Suppressor macrophage treated with lipopolysaccharide for 4 hours (primary cell): ENCODE measurements at places on chromosomes 4 and X.

- DNase-seq = no peak
Observed at GRCh38 chrX:13688384-13688957, 457 bp upstream of the RAB9A start.

GRCh38 chr4:139872274-139872673 lies 206.7 kb downstream of the MGST2 start:
- DNase-seq = peak; percentile 92

DNA sequence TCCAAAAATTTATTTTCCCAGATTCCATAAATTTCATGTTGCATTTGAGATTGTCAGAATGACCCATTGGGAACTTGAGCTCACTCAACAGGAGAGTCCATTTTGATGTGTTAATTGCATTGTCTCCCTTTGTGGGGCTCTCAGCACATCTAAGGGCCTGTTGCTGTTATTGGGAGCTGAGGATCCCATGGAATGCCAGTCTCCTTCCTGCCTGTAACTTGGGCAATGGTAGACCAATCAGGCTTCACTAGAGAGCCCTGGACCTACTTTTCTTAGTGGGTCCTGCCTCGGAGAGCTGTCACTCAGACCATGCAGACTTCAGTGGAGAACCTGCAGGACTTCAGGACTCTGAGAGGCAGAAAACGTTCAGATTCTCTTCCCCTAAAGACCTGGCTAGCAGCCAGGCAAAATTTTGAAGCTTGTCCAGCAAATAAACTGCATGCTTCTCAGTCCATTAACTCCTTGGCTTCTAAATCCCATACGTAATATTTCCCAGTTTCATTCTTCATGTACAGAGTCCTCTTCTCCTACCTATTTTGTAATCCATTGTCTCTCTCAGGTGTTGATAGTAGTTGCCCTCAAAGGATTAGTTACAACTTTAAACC lies 25.1 kb downstream of the OCRL start:
- no peak for DNase-seq

- no peak for DNase-seq
Observed at GRCh38 chr4:74395633-74396032, 30.7 kb downstream of the EREG start.

DNA sequence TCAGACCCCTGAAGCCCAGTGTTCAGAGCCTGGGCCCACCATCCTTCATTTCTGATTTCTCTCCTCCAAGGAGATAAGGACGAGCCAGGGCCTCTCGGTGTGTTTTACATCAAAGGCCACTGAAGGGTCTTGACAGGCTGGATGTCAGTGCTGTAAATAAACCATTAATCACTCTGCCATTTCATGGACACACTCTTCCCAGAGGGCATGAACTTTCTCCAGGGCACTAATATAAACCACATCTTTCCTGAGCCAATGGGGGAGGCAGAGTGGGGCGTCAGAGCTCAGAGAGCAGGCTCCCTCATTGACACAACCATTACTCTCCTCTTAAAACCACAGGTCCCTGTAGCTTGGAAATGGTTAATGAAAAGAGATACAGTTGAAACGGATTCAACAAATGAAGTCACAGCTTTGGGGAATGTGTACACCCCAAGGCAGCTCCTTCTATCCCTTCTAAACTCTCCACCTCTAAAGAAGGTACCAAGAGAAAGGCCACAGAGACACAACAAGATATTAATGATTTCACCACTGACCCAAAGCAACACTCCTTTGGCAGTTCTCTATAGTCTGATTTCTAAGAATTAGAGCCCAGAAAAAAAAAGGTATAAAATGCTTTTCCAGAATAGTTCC lies 200.6 kb downstream of the CHIC2 start:
- no peak for DNase-seq

GRCh38 chr4:117514391-117515175 lies 429.2 kb upstream of the TRAM1L1 start:
- no peak for DNase-seq

DNA sequence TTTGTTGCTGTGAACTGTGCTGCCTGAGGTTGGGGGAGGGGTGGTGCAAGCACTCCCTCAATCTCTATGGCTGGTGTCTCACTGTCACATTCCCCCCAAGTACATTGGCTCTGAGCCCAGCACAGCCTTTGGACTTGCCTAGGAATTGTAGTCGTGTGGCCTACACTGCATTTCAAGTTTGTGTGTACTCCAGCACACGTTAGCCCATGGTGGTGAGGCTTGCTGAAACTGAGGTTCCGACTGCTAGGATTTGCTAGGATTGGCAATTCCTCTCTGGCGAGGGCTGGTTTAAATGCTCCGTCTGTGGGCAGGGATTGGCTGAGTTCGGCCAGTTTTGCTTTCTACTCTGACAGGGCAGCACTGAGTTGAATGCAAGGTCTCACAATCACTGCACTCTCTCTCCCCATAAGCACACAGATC lies 121.7 kb upstream of the CXXC4 start:
- no peak for DNase-seq

DNA sequence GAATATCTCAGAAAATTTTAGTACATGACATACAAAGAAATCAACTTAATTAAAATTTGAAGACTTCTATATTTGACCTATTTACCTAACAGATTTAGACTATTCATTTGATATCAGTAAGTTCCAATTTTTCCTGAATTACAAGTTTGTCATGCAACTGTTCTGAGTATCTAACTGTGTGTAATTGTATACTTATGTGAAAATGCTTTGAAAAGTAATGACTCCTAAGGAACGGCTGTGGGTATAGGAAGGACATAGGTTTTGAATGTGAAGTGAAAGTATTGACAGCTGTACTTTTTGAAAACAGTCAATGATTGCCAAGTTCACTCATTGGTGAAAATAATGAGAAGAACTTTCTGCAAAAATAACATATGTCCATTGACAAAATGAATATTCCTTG lies 2.9 kb downstream of the GRIA2 start:
- DNase-seq = no peak

GRCh38 chr4:140266958-140267568 lies 106.4 kb upstream of the SCOC start:
- no peak for DNase-seq

DNA sequence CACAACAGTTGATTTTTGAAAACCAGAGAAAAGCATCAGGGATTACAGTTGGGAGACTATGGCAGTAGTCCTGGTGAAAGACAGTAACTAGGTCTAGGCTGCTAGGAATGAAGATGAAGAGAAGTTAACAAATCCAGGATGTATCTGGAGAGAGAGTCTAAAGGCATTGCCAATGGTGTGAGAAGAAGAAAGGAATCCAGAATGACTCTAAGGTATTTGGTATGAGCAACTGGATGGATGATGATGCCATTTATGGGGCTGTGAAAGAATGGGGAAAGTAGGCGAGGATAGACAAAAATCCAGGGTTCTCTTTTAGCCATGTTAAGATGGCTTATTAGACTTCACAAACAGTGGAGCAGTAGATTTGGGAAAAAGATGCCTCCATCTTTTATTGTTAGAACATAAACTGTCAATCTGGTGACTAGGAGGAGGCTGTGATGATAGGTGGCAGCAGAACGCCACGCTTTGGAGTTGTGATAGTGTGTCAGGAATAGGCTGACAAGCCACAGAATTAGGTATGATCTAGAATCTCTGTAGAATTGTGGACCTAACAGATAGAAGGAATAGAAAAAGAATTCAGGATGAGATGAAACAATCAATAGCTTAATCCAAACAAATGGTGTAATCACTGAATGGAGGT lies 27.3 kb upstream of the JADE1 start:
- DNase-seq = peak; percentile 1

DNA sequence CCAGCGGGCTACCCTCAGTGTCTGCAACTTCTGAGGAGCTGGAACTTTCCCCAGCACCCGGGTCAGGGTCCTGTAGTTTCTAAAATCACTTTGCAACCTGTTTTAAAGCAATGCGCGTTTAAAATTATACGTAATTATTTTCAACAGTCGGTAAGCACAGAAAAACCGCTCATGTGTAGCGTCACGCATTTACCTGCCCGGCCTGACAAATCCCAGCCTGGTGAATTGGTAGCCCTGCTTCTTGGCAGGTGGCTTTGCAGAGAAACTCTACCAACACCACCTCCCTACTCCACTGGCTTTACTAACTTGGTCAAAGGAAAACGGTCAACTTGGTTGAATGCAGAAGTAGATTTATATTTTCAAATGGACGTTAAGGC lies 640 bp downstream of the BANK1 start:
- no peak for DNase-seq

GRCh38 chrX:1485033-1485432 lies 32.3 kb upstream of the ASMTL start:
- no peak for DNase-seq

- no peak for DNase-seq
Observed at GRCh38 chrX:15292861-15293260, 22.6 kb downstream of the ASB11 start.

- no peak for DNase-seq
Observed at GRCh38 chrX:19613645-19614323, 98.5 kb upstream of the MAP3K15 start.

- DNase-seq = no peak
Observed at GRCh38 chr4:98522062-98522461, 136.3 kb downstream of the TSPAN5 start.

GRCh38 chr4:174707051-174707676 lies 121.9 kb downstream of the GLRA3 start:
- DNase-seq = no peak

- DNase-seq = peak; percentile 75
Observed at GRCh38 chr4:25861951-25862410, 807 bp downstream of the SEL1L3 start.

DNA sequence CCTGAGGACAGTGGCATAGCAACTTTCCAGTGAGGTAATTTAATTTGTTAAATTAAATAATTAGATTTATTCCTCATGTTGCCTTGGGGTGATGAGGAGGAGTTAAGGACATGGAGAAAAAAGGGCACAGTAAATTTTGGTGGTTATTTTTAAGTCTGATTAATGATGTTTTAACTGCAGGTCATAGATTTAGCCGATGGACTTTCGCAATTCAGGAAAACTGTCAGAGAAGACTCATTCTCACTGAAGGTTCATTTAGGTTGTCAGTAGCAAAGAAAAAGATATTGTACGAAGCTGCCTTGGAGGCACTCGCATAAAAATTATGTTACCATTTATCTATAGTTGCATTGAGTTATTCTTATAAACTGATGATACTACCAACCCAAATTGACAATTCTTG lies 164.2 kb upstream of the PITX2 start:
- no peak for DNase-seq

DNA sequence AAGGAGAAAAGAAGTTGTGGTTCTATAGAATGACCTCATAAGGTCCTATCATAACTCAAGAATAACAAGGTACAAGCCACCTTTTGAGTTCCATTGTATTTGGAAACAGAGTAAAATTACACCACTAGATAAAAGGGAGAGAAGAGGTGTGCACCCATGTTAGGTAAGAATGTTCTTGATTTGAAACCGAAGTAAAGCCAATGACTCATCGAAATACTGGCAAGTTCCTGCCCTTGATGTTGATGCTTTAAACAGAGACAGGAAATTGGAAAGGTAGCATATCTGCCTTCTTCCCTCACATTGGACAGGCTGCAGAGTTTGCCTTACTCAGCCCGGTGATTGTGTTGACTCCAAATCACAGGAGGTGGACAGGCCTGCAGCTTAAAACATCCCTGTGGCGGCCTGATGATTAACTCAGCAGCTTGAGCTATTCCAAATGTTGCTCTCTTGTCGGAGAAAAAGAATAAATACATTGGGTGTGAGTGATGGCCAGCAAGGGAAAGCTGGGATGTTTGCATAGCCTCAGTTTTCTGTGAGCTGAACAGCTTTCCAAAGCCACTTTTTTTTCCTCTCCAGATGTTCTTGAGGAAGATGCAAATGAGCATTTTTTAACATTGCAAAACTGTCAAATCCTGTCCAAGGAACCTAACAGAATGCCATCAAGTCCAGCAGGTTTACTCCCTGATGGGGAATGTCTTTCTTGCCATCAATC lies 321.1 kb downstream of the NKX6-1 start:
- DNase-seq = no peak

GRCh38 chrX:17741123-17741511 lies 3.8 kb downstream of the SCML1 start:
- no peak for DNase-seq

- no peak for DNase-seq
Observed at GRCh38 chr4:43864616-43865146, 583.9 kb downstream of the KCTD8 start.

DNA sequence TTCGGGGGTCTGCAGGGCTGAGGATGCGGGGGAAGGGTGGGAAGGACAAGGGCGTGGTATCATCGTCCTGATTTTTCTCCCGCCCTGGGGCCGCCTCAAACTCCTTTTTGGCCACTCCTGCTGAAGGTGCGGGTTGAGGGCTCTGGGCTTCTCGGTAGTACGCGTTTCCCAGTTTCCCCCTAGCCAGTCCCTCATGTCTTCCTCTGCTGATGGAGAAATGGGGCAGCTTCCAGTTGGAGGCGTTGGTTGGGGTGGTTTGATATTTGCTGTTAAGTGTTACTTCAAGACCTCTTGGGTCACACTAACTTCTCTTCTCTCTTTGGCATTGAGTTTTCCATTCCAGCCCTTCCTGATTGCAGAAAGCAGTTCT lies 482 bp downstream of the GSTCD start:
- peak; percentile 15 for DNase-seq

DNA sequence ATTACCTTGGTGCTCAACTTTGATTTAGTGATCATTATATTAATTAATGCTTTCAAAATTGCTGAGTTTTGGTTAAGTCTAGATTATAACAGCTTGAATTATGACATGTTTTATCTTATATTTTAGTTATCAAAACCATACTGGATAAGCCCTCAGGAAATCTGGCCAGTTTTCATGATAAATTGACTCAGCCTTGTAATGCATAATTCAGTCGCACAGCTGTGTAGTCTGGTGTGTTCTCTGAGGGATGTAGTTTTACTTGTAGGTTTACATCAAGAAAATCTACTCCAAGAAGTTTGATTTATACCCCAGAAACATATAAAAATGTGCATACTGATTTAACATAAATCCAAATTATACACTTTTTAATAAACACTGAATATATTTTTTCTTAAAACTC lies 477.5 kb downstream of the SPRY1 start:
- DNase-seq = no peak
